ENCODE measurements at places on chromosomes 7 and 10.

DNA sequence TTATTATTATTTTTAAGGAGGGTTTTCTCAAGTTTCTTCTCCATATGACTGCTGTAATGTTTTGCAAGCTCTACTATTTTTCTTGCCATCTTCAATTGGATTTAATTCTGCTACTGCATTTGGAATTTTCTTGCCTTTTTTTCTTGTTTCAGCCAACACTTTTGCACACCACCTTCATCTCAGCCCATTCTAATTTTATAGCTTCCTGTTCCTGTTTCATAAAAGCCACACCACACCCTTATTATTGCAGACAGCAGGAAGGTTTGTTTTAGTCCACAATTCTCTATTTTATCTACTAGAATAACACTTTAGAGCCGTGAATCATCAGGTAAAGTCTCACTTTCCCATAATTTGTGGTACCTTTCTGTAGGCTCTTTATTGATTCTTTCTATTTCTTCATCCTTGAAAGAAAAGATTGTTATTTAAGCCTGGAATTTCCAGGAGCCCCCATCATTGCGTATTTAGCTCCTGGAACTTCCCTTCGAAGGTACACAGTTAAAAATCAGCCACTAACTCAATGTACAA, 209.3 kb upstream of the TBX20 start:
- no peak for DNase-seq

DNA sequence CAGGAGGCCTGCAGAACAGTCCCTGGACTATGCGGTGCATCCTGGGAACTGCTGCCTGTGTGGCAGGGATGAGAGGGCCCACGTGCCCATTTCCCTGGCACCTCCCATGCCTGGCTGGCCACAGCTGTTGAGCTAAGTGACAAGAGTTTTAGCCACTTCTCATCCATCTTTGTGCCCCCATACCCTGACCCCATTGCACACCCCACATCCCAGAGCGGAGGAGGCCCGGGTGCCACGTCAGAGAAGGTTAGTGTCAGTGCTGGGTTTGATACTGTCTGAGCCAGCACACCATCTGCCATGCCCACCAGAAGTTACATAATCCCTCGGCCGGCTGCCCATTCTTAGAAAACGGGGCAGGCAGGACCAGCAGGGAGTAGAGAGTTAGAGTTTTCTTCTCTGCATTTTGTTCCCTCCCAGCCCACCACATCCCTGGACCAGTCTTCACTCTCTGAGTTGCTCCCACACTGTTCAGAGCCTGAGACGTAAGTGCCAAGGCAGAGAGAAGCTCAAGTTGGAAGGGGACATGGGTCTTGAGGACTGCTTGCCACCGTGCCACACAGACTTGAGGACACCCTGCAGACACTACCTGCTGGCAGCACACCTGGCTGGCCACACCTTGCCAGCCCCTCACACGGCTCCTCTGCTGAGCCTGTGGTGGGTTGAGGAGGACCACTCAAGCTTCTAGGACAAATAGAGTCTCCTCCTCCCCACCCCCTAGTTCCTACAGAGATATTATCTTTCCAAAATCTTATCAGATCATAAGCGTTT, 13.1 kb downstream of the UNC5B start:
- DNase-seq: no peak

DNA sequence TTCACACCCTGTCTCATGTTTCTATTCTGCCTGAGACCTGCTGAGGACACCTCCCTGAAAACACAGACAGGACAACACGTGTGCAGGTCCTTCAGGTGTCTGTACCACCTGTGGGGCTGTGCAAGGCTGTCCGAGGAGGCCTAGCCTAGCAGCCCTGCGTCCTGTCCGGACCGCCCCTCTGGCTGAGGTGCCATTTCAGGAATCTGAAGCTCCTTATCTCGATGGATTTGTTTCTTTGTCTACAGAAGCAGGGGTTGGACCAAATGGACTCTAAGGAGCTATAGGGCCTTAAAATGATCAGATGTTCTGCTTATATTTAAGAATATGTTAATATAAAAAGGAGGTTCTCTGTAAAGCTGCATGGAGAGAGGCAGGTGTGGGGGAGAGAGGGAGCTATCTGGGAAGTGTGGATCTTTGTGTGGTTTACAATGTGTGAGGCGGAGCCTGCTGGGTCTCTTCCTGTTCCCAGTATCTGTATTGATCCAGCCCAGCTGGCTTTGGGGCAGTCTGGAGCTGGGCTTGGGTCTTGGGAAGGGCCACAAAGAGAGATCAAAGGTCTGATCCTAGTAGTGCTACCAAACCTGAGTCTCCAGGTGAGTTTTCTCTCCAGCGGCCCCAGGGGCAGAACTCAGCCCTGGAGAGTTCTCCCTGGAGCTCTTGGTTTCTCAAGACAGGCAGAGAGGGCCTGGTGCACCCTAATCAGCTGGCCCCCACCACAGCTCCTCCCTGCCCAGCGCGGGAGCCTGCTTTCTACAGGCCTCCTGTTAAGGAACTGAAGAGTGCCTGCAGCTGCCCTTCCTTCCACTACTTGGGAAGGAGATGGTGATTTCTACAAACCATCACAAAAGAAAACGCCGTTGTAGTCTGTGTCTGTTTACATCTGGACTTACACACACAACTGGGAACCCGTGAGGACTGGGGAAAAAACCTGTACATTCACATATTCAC, 3.4 kb upstream of the MNX1 start:
- no peak for DNase-seq

DNA sequence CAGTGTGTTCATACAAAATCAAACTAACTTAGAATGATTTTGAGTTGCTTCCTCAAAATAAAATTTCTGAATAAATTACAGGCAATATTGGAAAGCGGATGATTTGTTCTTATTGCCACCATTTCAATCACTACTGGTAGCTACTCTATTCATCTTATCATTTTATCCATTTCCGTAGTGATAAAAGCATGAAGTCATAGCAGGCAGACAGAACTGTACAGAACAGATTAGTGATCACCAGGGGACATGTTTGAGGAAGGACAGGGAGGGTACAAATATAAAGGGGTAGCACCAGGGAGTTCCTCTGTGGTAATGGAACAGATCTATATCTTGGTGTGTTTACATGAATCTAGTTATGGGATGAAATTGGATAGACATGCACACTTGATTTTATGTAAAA, 138.5 kb downstream of the WNT2 start:
- no peak for DNase-seq

Data from HuH-7.5 (cell line).